ENCODE measurements at places on chromosomes 11 and 22.

- no peak for DNase-seq
These were observed 3.4 kb downstream of the IGLL1 start for GRCh38 chr22:23576681-23577080.

GRCh38 chr11:72635933-72636332 lies 38.3 kb downstream of the PDE2A start:
- DNase-seq: no peak

DNA sequence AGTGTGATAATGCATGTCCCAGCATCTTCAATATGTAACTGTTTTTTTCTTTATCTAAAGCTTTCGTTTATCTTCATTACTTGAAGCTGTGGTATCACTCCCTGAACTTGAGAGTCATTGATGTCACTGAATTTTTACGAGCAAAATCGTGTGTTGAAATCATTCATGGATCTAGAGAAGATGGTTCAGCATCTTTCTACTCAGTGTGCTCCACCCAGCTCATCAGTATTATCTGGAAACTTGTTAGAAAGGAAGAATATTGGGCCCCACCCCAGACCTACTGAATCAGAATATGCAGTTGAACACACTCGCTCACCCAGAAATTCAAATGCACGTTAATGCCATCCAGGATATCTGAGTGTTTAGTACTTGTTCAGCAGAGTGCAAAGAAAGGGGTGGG lies 8.3 kb downstream of the CDON start:
- DNase-seq: no peak

DNA sequence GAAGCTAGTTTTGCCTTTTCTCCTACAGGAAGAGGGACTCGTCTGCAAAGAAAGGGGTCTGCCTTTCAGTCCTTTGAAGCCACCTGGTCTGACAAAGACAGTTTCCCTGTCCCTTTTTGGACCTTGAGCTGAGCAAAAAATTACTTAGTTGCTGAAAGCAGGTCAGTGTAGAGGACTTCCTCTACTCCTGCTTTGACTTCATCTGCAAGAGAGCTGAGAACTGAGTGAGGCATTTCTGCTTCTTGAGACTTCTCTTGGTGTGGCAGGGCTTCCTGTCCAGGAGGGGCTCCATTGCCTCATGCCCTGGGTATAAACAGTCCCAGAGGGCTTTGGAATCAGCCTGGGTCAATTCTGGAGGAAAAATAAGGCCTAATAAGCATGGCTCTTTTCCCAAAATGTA lies 73.1 kb downstream of the ZNRF3 start:
- DNase-seq: no peak

GRCh38 chr22:22942511-22943329 lies 55.1 kb downstream of the IGLL5 start:
- DNase-seq: no peak

- no peak for DNase-seq
These were observed 1.1 kb downstream of the CAVIN3 start for GRCh38 chr11:6319001-6319703.

DNA sequence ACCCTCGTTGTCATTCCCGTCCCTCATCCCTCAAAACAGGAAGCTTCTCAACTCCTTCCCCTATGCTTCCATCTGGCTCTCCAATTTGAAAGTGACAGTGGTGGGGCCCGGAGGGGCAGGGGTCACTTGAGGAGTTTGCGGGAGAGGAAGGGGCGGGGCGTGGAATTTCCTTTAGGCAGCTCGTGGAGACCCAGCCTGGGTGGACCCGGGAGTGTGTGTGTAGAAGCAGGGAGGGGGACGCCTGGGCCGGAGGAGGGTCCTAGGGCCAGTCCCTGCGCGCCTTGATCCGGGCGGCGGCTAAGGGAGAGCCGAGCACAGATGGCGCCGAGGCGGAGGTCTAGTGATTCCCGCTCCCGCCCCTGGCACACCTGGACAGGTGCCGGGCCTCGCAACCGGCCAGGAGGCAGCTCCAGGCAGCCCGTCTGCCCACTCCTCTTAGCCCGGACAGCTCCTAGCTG lies 7.8 kb upstream of the PAX6 start:
- DNase-seq: no peak

- no peak for DNase-seq
These were observed 72.6 kb downstream of the SCN3B start for GRCh38 chr11:123581651-123582399.

DNA sequence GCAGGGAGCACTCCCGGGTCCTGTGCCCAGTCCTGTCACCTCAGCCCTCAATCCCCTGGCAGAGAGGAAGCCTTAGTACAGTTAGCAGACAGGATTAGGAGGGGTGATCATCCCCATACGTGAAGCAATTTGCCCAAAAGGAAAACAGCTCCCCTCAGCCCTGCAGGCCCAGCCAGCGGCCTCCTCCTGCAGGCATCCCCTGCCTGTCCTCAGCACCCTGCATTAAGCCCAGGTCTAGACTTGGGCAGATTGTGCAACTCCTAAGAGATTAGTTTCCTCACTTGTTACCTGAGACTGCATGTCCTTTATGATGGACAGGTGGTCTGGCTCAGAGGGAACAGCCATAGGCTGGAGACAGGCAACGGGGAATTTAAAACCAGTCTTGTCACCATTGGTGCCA lies 95.5 kb upstream of the TMEM45B start:
- no peak for DNase-seq

DNA sequence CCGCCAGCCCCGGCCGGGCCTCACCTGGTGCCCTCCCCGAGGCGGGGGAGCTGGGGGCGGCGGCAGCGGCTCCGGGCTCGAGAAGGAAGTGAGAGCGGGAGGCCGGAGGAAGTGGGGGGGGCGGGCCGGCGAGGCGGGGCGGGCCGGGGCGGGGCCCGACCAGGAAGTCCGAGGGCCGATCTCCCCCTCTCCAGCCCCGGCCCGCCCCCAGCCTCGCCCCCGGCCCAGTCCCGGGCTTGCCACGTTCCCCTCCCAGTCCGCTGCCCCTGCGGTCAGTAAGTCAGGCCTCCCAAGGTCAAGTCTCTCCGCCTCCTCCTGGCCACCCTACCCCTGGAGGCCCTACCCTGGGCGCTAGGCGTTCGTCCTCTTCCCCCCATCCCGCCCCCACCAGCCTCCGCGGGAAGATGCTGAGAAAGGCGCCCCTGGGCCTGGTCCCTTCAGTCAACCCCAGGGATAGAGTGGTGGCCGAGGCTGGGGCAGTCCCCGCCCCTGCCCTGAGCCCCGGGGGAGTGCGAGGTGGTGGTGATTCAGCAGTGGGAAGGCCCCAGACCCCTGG lies at the start of gene RHOG:
RHOG (minus strand) TSS at position 90 of the 556 bp plus-strand sequence. CDS start 12,821 bp downstream, outside the sequence.
- DNase-seq: peak; percentile 21

DNA sequence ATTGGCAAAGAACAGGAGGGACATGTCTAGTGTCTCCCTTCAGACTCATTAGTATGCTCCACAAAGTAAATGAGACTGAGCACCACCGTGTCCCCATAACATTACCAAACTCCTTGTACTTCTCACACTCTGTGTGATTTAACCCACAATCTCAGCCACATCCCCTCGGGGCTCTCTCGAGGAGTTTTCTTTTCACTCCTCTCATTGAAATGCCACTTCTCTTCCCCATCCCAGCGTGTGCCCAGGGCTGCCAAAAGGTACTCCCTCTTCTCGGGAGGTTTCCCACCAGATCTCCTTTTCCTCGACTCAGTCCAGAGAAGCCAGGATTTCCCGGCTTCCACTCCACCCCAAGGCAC lies 1.1 kb downstream of the RBFOX2 start:
- no peak for DNase-seq

GRCh38 chr22:49992921-49993648 lies 19.5 kb downstream of the IL17REL start:
- DNase-seq: no peak

DNA sequence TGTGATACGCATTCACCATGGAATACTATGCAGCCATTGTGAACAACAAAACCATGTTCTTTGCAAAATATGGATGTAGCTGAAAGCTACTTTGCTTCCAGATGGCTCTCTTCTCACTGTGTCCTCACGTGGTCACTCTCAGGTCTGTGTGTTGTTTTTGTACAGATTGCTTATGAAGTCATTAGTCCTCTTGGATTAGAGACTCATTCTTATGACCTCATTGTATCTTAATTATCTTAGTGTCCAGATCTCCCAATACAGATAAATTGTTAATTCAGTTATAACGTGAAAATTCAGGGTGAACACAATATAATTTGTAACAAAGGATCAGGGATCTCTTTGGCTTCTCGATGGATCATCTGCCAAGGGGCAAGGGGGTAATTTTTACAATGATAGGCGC lies 100.4 kb upstream of the TOP3B start:
- no peak for DNase-seq

DNA sequence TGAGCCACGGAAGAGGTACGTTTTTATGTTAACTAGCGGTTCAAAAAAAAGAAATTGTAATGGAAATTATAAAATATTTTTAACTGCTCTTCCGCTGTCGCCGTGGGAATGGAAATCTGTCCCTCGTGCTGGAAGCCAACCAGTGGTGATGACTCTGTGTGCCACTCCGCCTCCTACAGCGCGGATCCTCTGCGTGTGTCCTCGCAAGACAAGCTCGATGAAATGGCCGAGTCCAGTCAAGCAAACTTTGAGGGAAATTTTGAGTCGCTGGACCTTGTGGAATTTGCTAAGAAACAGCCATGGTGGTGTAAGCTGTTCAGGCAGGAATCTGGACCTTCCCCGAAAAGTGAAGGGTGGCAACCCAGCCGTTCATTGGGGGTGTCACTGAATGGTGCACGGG lies 2.9 kb upstream of the CBX7 start:
- DNase-seq: no peak

- no peak for DNase-seq
These were observed 67.0 kb downstream of the SHANK2 start for GRCh38 chr11:71185411-71185810.

GRCh38 chr11:126765196-126765595 lies 235.4 kb downstream of the KIRREL3 start:
- DNase-seq: no peak

GRCh38 chr22:33579448-33580093 lies 340.7 kb downstream of the LARGE1 start:
- DNase-seq: no peak

DNA sequence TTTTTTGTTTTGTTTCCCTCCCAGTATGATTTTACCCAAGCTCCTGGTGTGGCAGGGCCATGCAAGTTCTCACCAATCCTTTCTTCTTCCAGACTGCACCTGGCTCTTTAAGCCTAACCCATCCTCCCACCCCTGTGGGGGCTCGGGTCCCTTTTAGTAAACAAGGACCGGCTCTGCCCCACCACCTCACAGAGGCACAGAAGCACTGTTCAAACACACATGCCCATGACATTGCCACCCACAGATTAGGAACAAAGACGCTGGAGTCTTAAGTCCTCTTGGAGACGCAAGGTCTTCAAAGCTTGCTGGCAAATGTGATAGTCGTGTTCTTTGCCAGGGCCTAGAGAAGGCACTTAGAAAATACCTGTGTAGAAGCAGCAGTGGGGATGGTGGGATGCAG lies 18.9 kb downstream of the UQCR10 start:
- no peak for DNase-seq

DNA sequence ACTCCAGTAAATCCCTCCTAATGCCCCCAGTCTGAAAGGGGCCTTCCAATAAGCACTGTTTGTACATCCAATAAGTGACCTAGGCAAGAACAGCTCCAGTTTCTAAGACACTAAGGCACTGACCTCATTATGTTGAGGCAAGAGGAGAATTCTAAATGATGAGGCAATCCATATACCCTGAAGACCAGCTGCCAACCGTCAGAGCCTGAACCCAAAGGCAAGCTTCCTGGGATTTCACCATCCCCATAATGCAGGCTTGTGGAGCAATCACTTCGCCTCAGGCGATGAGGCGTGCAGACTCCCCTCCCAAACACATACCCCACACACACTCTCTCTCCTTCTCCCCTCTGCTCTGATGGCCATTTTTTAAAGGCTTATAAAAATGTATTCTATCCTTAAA lies 49.5 kb downstream of the LGR4 start:
- DNase-seq: no peak

DNA sequence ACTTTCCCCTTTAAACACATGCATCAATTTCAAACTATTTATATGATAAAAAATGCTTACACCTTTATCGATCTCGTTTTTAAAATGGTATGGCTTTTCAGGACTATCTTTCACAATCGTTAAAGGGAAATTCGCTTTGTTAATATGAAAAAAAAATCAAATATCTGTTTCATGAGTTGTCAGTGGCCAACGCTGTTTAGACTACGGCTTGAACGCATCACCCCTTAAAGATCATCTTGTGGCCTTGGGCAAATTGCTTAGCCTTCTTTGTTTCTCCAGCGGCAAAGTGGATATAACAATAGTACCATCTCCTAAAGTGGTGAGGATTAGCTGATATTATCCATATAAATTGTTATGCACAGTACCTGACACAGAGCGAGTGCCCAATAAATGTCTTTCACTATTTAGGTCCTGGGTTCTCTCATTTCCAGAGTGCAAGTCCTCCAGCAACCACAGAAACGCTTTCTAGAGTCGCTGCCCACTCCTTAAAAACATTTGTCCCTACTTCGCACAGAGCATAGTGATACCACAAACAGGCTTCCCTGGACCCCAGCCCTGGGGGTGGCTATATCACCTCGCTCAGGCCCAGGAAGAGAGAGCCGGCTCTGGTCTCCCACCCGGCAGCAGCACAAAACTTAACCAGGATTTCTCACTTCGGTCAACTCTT lies 904 bp downstream of the SLC35F2 start:
- DNase-seq: no peak

GRCh38 chr11:15307619-15308024 lies 192.9 kb downstream of the INSC start:
- no peak for DNase-seq

DNA sequence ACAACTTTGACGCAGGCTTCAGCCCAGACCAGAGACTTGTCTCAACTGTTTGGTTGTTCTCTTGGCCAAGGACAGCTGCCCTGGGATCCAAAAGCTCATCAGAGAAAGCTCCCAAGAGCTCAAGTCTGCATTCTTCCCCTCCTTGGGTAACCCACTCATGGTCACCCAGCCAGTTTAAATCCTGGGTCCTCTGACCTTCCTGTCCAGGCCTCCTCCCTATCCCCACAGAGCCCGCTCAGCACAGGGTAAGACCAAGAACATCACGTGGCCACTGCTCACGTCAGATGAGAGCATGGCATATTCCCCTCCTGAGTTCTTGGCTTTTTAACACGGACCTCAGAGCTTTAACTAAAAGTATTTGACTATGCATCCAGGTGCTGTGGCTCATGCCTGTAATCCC lies 25.8 kb downstream of the TSKU start:
- no peak for DNase-seq

GRCh38 chr22:23072077-23072910 lies 2.0 kb downstream of the GNAZ start:
- DNase-seq: no peak
